Uterus (tissue), 4 donors: ENCODE measurements at places on chromosomes 13 and 19.

- no peak for DNase-seq
These were observed 652 bp downstream of the CHERP start for GRCh38 chr19:16541526-16542044.

DNA sequence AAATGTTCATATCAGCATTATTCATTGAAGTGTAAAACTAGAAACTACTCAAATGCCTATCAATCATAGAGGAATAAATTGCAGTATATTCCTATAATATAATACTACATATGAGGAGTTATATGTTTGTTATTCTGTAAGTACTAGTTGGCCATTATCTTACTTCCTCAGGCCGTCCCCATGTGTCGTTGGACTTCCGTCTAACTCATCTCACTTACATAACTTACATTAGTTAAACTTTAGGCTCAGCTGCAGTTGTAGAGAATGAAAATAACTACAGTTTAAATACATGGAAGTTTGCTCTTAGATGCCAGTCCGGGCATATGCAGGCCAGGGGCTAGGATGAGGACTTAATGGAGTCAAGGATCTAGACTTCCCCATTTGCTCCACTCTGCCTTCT lies 8.6 kb upstream of the EPSTI1 start:
- no peak for DNase-seq

DNA sequence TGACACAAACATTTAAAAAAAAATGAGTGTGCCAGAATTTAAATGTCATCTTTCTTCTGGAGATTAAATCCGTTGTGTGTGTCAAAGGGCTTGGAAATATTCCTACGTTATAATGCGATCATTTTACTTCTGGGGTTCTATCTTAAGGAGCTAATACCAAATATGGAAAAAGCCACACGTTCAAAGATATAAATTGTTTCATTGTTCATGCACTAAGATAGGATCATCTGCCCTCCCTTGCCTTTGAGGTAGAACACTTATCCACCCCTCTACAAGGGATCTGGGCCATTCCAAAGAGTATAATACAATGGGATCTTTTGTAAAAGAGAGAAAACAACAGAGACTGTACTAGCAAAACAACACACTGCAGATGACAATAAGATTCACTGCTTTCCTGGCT lies 64.9 kb downstream of the ANKRD10 start:
- no peak for DNase-seq

- no peak for DNase-seq
These were observed 83.9 kb downstream of the CCNA1 start for GRCh38 chr13:36516225-36516624.

DNA sequence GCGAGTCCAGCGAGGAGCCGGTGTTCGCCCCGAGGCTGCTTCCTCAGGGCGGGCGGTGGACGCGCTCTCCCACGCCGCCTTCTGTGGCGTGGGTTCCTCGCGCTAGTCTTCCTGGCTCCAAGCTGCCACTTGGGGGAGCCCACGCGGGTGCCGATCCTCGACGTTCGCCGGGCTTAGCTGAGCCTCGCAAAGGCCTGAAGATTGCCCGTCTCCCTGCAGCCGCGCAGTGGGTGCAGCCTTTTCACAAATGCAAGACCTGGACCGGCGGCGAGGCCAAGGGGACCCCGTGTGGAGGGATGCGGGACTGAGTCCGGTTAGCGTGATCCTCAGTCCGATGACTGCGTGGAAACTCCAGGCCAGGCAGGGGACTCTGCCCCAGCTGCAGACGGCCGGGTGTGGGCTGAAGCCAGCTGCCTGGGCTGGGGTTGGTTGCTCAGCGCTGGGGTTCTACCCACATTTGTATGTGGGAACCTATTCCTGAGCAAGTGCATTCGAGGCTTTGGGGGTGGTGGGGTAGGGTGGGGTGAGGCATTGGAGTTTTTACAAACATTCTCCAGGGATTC lies 16.6 kb upstream of the LRP3 start:
- no peak for DNase-seq

GRCh38 chr19:6415591-6416190 lies 8.9 kb downstream of the KHSRP start:
- DNase-seq, result no peak

GRCh38 chr13:32175307-32175706 lies 139.9 kb downstream of the ZAR1L start:
- no peak for DNase-seq

- no peak for DNase-seq
These were observed 35.0 kb downstream of the AMER2 start for GRCh38 chr13:25136880-25137787.

DNA sequence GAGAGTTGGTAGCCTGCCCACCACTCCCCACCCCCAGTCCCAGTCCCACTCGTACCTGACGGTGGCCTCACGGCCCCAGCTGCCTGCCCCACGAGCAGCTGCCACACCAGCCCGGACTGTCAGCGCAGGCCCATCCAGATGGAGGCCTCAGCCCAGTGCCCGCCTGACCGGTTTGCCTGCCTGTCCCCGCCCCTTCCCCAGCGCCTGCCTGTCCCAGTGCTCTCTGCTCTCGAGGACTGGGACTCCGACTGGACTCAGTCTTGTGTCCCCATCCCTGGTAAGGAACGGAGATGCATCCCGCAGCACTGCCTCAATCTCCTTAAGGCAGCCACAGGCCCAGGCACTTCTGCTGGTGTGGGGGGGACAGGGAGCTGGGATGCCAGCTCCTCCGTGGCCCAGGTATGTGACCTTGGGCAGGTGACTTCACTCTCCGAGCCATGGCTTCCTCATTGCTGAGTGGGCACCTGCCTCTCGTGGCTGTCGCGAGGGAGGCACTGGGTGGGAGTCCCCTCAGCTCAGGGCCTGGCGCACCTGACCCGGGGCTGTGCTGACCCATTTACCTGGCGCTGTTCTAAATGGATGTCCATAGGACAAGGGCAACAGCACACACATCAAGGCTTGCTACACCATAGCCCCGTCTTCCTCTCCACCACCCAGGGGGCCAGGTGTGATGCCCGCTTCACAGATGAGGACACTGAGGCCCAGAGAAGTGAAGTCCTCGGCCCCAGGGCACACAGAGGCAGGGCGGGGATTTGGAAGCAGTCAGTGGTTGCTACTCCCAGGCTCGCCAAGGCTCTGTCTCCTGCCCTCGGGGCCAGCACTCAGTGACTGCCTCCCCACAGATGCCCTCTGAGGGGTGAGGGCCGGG lies at the start of gene NKPD1:
Gene NKPD1 (minus strand): TSS at position 113 of the 868 bp plus-strand sequence. CDS start 832 bp downstream, outside the sequence.
- DNase-seq, result no peak

DNA sequence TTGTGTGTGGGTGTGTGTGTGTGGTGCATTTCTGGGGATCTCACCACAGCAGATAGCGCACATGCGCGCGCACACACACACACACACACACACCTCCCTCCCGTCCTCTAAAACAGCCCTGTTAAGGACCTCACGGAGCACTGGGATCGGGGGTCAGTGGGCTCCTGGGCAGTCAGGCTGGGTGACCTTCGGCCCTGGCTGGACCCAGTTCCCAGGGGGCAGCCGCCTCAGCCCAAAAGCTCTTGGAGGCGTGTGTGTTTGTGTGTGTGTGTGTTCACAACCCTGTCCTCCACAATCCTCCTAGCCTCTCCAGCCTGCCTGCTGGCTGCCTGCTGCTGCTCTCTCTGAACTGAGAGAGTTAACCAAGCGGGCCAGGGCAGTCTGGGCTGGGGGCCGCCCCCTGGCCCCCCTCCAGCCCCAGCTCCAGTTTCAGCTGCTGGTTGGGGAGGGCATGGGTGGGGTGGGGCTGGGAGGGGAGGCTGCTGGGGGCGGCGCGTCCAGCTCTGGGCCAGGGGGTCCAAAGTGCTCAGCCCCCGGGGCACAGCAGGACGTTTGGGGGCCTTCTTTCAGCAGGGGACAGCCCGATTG lies at the start of gene FXYD1:
Gene FXYD1 (plus strand): TSS at position 520 of the 588 bp plus-strand sequence. CDS start 1,256 bp downstream, outside the sequence.
- DNase-seq, result peak; percentile 79

GRCh38 chr19:34236035-34236987 lies 18.0 kb upstream of the GARRE1 start:
- no peak for DNase-seq

DNA sequence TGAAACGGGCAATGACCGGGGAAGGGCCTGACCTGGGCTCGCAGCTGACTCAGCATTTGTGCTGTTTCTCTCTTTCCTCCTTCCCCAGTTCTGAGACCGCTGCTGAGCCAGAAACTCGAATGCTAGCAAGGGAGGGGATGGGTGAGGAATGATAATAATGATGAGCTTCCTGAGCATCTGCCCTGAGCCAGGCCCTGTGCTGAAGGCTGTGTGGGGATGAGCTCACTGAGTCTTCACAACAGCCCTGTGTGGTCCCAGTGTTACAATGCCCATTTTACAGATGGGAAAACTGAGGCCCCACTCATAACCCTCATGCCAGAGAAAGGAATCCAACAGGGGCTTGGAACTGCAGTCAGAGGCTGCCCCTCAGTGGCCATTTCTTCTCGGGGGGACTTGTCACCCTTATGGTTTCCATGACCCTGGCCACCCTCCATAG lies 8.1 kb downstream of the SULT2B1 start:
- DNase-seq, result no peak

DNA sequence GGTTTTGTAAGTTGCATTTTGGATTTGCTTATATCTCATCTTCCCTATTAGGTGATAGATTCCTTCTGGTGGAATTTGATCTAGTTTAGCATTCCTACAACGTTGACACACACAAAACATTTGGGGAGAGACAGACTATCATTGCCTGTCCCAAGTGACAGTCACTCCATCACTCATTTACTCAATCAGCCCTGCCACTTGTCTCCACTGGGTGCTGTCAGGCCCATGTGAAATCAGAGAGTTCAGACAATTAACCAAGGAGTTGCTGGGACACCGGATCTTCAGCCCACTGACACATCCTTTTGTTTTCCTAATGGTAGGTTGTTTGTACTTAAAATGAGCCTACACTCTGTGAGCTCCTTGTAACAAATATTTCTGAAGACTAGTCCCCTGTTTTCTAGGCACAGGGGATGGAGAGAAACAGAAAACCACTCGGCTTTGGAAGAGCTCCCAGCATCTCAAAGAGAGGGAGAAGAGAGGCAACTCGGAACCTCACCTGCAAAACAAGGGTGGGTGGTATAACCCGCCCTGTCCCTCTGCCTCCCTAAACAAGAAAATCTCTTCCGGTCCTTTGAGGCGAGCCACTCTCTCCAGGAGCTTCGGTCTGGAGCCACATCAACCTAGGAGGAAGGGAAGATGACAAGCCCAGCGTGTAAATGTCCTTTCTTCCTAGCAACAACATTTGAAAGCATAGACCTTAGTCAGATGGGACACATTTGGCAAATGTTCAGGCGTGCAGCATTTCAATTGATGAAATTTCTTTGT lies 440.9 kb upstream of the KLF12 start:
- no peak for DNase-seq

- no peak for DNase-seq
These were observed 328.9 kb downstream of the SHISA2 start for GRCh38 chr13:25722893-25723292.

DNA sequence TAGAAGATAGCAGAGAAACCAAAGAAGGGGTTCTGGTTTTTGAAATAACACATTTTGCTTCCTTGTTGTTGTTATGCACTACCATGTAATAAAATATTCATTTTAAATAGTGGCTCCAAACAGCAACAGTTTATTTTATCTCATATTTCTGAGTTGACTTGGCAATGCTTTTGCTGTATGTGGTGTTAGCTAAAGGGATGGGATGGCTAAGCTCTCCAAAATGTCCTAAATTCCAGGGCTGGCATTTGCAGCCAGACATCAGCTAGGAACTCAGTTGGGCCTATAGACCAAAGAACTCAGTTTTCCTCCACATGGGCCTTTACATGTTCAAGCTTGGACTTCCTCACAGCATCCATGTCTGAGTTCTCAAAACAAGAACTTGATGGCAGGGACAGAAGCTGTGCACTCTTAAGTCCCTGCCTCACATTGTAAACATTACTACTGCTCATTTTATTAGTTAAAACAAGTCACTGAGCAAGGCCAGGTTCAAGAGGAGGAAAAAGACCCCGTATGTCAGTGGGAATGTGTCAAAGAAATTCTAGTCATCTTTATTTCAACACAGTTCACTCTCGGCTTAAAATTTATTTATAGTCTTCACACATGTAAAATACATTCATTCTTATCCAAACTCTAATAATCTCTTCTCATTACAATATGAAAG lies 819.3 kb upstream of the PCDH20 start:
- no peak for DNase-seq

DNA sequence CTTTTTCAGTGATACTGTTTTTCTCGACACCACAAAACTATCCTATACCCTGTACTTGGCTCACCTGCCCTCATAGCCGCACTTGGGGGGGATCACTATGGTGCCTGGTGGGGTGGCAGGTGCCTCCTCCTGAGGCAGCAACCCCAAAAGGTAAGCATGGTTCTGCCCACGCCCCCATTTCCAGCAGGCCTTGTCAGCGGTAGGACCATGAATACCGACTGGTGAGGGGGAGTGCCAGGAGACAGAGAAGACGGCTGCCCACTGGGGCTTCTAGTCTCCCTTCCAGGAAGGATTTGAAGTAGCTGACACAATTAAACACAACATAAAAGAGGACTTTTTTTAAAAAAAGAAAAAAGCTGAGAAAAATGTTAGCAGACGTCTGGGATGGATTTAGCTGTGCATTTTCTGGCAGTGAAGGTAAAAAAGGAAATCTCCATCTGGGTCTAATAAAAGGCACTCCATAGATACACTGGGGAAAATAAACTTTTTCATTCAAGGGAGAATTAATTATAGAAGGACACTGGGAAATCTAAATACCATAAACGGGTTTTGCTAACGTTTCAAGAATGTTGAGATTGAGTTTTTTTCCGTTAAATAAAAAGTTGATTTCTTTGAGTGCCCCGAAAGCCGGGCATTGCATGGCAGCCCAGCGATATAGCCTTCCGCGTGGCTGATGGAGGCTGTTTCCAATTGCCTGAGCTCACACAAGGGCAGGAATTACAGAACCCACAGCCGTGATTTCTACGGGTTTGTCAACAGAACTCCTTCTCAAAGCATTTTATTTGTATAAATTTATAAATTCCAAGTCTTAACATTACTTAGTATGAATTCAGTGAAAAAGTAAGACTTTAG lies 45.1 kb downstream of the ATP11A start:
- no peak for DNase-seq

DNA sequence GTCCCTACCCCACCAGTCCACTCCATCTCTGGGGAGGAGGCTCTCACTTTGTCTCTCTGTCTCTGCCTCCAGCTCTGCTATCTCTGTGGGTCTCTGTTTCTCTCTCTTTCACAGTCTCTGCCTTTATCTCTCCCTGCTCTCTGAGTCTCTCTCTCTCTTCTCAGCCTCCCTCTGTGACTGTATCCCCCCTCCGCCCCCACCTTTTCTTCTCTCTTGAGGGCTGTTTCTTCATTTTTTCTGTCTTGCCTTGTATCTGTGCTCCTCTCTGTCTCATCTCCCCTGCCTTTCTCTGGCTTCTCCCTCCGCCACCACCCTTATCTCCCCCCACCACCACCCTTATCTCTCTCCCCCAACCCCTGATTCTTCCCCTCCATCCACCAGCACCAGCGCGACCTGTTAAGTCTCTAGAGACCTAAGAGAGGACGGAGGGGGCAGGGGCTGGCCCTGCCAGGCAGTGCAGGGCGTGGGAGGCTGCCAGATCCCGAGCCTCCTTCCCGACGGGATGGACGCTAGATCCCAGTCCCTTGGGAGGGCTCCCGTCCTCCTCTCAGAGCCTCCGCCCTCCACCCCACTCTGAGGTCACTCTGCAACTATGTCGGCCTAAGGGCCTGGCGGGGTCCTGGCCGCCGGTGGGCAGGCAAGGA lies 1.0 kb downstream of the AXL start:
- peak; percentile 62 for DNase-seq

- no peak for DNase-seq
These were observed 10.1 kb downstream of the COG3 start for GRCh38 chr13:45474584-45475454.
